ENCODE measurements at places on chromosomes 6 and 20. TPM values are rescaled to one million over a fixed set of nuclear protein-coding genes. Genes with fewer than 3 reads are reported as not detected.

The OR2B6 gene
- not detected for polyA plus RNA-seq

The KIF6 gene
- polyA plus RNA-seq: 0.15 TPM

The MROH8 gene
- polyA plus RNA-seq: 5.1 TPM

The ZC2HC1B gene
- not detected for polyA plus RNA-seq

The SCRT2 gene
- polyA plus RNA-seq: not detected

The OPRL1 gene
- polyA plus RNA-seq: 0.62 TPM

The DEFB127 gene
- not detected for polyA plus RNA-seq

The TGM3 gene
- 0.20 TPM for polyA plus RNA-seq

The KHDRBS2 gene
- 0.07 TPM for polyA plus RNA-seq
